Gastrocnemius medialis (tissue), 4 donors: ENCODE measurements at places on chromosomes 6 and 20. TPM values are rescaled to one million over a fixed set of nuclear protein-coding genes. Genes with fewer than 3 reads are reported as not detected.

DNA sequence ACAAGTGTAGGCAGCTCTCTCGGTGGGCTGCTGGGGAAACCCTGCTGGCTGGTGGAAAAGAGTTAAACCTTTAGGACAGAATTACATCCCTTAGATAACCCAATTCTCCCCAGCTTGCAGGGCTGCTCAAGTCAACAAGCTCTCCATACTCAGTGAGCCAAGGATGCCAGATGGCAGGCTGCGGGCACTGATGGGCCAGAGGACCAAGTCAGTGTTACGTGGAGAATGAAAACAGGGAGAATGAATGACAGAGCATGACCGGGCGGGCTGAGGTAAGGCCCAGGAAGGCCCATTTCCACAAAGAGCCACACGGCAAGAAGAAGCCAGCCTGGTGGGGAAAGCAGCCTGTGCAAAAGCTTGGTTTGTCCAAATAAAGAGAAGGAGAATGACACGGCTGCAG is 58.7 kb upstream of the CD93 start:
- no peak for DNase-seq

DNA sequence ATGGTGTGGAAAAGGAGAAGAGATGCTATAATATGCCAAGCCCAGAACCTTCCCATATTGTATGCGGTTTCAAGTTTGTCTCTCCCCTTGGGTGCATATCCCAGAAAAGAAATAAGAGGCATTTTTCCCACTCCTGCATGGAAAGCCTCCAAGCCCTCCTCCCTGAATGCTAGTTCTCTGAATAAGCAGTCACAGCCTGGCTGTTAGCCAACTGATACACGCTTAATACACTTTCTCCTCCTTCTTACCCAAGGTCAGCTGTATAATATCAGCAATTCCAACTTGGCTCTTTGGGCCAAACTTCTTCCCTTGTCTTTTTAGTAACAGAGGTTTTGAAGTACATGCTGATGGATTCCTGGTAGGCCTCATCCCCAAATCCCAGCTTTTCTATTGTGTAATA is 440.1 kb downstream of the EPHA7 start:
- no peak for DNase-seq

DNA sequence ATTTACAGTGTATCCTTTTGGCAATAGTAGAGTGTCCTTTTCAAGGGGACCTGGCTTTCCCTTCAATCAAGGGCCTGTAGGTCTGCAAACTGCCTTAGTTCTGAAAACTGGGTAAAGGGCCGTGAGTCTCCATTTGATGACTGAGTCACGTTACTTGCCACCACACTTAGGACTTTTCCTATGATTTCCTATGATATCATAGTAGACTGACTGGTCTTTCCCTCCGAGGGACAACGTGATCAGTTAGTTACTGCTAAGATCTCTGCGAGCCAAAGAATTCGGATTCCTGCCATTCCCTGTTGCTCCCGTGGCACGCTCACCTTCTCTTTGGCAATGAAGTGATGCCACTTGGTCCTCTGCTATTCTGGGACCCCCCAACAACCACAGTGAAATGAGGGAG is 8.4 kb downstream of the ZNF831 start:
- DNase-seq, result no peak

The KCNQ2 gene
- total RNA-seq, result not detected

GRCh38 chr6:168120390-168121302 is 41.6 kb upstream of the FRMD1 start:
- DNase-seq, result no peak

GRCh38 chr6:110474500-110474899 is 1.9 kb downstream of the SLC22A16 start:
- no peak for DNase-seq

The MYLK2 gene
- 17.2 TPM for total RNA-seq

DNA sequence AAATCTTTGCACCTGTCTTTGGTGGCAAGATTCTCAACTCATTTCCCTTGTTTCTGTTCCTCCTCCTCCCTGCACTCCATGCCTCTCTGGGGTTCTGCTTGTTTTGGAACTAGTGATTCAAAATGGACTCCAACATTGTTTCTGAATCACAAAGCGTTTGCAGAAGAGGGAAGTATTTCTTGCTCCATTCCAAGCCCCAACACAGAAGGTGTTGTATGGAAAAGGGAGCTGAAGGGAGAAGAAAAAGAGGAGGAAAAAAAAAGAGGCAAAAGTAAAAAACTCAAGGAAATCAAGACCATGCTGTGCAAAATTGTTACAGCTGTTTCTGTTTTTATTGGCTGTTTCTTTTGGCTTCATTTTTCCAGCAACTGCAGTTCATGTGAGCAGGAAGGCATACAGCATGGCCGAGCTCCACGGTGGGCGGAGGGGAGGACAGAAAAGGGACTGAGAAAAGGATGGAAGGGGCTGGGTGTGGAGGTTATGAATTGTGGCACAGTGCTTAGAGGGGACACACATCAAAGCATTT is 66.9 kb upstream of the PRL start:
- no peak for DNase-seq

DNA sequence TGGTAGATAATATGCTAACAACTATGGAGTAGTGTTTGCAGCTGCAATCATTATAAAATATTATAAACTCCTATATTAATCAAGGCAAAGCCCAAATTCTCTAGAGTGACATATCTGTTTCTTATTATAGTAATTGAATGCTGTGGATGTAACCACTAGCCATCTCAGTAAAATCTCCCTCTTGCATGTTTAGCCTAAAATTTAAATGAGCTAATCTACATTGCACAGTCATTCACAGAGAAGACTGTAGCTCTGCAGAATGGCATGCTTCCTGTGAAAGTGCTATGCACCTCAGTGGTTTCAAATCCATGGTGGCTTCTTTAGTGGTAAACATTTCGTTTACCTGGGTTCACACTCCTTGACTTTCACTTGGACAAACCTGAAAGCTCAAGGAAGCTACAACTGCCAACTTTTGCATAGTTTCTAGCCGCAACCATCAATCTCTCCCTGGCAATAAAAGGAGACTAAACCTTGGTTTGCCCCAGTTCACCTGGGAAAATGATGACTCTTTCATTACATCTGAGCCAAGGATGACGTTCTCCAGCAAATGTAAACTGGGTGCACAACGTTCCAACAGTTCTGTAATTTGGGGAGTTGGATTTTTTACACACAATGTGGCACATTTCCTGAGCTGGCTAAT is 47.2 kb downstream of the FILIP1 start:
- no peak for DNase-seq

- no peak for DNase-seq
Observed at GRCh38 chr6:38738261-38738660, 23.1 kb downstream of the DNAH8 start.

The PHF10 gene
- 58.1 TPM for total RNA-seq

DNA sequence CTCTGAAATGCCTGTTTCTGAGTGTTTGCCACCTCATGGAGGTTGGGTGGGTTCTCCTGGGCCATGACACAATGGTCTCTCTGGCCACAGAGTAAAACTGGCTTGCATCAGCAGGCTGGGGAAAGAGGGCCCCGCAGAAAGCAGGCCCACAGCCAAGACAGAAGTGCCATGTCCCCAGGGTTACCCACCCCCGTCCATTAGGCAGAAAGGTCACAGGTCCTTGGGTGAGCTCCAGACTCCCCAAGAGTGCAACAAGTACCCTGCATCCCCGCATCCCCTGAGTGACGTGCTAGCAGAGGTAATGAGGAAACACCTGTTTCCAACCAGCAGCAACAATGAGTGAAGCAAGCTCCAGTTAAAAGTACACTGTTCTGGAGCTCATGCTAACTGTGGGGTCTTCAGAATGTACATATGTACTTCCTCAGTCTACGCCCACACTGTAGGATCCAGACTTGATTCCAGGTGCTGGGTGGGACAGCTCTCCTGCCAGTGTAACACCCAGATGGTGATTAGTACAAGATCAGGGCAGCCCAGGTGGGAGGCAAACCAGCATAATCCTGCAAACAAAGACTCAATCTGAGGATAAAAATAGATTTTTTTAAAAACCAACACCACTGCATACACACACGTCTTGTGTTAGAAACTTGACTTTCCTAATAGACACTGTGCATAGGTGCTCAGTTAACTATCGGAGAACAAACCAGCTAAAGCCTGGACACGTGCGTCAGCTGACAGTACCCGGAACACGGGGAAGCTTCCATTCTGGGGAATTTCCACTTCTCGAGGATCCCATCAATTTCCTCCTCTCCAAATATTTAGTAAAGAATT is 31.5 kb downstream of the RRBP1 start:
- DNase-seq, result no peak
